ENCODE measurements at places on chromosomes 3 and 15. TPM values are rescaled to one million over a fixed set of nuclear protein-coding genes. Genes with fewer than 3 reads are reported as not detected.
A peak's percentile ranks its signal among the peaks of the same experiment; 100 is the strongest.

Gene SAMMSON
- not detected for total RNA-seq

DNA sequence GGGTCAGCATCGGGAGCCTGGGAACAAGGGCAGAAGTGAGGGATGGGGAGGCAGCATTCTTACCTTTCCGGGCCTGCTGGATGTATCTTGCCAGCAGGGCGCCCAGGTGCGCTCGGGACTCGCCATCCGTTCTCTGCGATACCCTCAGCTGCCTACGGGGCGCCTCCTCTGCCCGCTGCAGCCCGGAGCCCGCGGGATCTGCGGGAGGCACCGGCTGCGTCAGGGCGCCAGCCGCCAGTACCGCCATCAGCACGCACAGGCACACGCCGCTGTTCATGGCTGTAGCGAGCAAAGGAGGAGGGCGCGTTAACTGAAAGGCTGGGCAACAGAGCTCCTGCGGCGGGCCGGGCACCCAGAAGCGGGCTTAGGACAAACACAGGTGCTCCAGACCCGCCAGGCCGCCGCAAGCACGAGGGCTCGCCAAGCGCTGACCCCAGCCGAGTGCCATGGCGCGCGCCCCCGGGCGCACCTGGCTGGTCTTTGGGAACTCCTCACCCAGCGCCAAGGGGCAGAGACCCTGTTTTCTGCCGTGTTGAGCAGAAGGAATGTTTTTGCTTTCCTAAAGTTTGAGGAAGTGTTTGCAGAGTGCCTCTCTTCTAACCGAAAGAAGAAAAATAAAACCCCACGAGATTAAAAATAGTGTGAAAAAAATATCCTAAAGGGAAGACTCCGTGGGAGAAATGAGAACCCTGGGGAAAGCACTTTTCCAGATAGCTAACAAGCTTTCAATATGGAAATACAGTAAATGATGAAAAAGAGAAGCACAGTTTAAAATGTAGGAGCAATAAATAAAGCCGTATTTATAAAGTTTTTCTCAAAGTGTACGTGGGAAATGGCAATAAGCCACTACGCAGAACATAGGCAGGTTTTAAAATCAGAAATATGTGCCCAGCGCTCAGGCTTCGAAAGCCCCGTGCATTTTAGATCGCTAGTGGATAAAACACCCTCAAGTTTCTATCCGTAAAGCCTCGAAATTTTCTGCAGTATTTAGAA is 2.3 kb downstream of the CCK start:
- H3K4me1 ChIP-seq: peaks cover 10% of the 10 kb centered on the region
- no peak overlapping the region for H3K27ac ChIP-seq
- H3K4me3 ChIP-seq: peak overlapping the region; percentile 3
- DNase-seq: no peak
- H3K27me3 ChIP-seq: peaks cover 62% of the 10 kb centered on the region
- H3K36me3 ChIP-seq: no peaks in the 10 kb centered on the region

Gene CPLX3
- total RNA-seq: 0.22 TPM

Gene RHCG
- total RNA-seq: not detected

DNA sequence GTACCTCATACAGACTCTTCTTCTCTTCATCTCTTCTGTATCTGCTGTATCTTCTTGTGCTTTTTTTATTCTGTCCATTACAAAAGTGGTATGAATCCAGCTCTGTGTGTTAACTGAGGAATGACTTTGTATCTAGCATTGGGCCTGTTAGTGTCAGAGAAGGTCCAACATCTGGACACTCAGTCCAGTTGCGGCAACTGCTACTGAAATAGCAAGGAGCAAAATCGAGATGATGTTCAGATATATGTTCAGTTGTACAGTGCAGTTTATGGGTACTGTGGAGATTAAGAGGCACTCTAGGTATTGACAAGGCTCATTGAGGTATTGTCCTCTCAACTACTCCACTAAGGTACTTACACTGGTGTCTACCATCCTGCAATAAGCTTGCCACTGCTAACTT is 42.6 kb downstream of the KLHDC8B start:
- no peak overlapping the region for H3K4me3 ChIP-seq
- no peaks in the 10 kb centered on the region for H3K4me1 ChIP-seq
- no peak for DNase-seq
- no peak overlapping the region for H3K27ac ChIP-seq

DNA sequence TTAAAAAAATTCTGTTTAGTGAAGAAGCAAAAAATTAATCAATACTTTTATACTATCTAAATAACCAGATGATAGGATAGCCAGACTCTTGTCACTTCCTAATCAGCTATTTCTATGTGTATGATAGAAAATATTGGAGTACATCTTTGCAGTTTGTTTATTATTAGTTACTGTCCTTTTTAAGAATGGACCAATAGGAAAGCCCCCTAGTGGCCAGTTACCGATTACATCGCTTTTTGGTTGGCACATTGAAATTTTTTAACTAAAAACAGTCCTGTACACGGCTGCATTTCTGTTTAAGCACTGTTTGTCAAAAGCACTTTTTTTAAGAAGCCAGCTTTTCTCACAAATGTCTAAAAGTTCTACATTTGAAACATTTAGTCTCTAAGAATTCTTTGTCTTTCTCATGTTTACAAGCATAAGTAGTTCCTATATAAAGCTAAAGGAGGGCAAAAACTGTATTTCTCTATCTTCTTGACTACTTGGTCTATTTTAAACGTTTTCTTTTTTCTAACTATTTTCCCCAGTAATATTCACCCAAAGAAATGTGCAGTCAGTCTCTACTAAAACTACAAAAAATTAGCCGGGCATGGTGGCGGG is 253.2 kb upstream of the LRTM1 start:
- H3K36me3 ChIP-seq: no peaks in the 10 kb centered on the region
- no peak for DNase-seq
- H3K27me3 ChIP-seq: peaks cover 4% of the 10 kb centered on the region
- no peaks in the 10 kb centered on the region for H3K4me1 ChIP-seq

Gene CPN2
- not detected for total RNA-seq

DNA sequence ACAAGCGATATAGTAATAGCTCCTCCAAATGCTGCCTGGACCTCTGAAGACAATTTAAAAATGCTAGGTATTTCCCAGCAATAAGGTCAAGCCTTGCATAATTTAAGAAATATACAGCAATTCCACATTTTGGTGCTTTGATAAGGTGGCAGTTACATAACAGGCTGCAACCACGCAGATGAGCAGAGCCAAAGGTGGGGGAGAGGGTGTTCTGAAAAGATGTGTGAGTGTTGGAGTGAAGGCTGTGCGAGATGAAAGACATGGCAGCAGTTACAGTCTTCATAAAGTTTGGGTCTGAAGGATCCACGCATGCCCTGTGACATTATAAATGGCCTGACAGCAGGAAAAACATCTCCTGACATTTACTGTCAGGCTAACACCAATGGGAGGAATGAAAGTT is 26.1 kb downstream of the CTDSPL start:
- H3K36me3 ChIP-seq: no peaks in the 10 kb centered on the region
- no peak for DNase-seq
- H3K4me1 ChIP-seq: no peaks in the 10 kb centered on the region
- no peak overlapping the region for H3K4me3 ChIP-seq

DNA sequence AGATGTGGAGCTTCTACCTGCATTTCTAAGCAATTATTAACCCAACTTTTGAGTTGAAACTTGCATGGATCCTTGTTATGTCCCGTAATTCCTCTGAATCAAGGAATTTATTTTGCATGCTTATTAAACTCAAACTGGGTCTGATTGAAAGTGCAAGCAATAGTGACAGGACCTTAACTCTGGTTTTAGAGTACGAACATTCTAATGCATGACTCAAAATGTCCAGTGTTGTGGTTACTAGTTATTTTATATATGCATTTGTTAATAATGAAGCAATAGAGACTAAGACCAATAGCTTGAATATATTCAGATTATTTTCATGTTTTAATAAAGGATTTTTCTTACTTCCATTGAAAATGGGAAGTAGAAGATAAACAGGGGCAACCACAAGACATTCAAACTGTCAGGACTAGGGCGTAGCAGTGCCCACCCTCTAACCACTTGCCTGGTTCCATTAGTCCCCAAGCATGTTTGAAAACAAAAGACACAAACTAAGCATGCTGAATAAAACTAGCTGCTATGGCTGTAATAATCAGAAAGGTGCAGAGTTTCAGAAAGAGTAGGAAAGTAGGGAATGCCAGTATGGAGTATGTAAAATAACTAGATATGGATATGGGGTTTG is 28.1 kb downstream of the OIP5 start:
- peaks cover 11% of the 10 kb centered on the region for H3K36me3 ChIP-seq
- no peak overlapping the region for H3K4me3 ChIP-seq
- no peak for DNase-seq
- peak overlapping the region; percentile 30 for H3K27ac ChIP-seq
- peaks cover 18% of the 10 kb centered on the region for H3K4me1 ChIP-seq

Gene SPATA12
- total RNA-seq: not detected

DNA sequence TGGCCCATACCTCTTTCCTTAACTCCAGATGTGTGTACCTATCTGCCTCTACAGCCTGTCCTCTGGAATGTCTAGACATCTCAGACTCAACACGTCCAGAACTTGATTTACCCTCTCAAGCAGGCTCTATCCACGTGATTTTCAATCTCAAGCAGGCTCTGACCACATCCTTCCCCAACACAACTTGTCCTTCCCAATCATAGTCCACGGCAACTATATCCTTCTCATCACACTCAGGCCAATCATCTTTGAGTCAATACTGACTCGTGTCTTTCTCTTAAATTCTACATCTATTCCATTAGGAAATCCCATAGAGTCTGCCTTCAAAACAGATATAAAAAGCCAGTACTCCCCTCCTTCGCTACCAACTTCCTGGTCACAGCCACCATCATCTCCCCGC is 70.4 kb downstream of the FOXP1 start:
- no peak overlapping the region for H3K27ac ChIP-seq
- peaks cover 25% of the 10 kb centered on the region for H3K4me1 ChIP-seq
- H3K36me3 ChIP-seq: peaks cover 4% of the 10 kb centered on the region
- DNase-seq: no peak

Gene CLSTN2
- not detected for total RNA-seq

GRCh38 chr3:156148946-156149381 is 28.6 kb downstream of the KCNAB1 start:
- H3K4me3 ChIP-seq: no peak overlapping the region
- H3K27ac ChIP-seq: no peak overlapping the region
- peaks cover 9% of the 10 kb centered on the region for H3K27me3 ChIP-seq
- peaks cover 6% of the 10 kb centered on the region for H3K4me1 ChIP-seq

- no peaks in the 10 kb centered on the region for H3K27me3 ChIP-seq
- H3K4me3 ChIP-seq: no peak overlapping the region
- H3K36me3 ChIP-seq: no peaks in the 10 kb centered on the region
- no peak for DNase-seq
- H3K27ac ChIP-seq: no peak overlapping the region
These were observed 1777.1 kb downstream of the OTOL1 start for GRCh38 chr3:163273694-163274093.

Gene CISH
- 2.9 TPM for total RNA-seq

- no peaks in the 10 kb centered on the region for H3K4me1 ChIP-seq
- H3K27me3 ChIP-seq: no peaks in the 10 kb centered on the region
- no peak overlapping the region for H3K27ac ChIP-seq
- no peak for DNase-seq
These were observed 35.9 kb downstream of the SATB1 start for GRCh38 chr3:18389108-18389733.

DNA sequence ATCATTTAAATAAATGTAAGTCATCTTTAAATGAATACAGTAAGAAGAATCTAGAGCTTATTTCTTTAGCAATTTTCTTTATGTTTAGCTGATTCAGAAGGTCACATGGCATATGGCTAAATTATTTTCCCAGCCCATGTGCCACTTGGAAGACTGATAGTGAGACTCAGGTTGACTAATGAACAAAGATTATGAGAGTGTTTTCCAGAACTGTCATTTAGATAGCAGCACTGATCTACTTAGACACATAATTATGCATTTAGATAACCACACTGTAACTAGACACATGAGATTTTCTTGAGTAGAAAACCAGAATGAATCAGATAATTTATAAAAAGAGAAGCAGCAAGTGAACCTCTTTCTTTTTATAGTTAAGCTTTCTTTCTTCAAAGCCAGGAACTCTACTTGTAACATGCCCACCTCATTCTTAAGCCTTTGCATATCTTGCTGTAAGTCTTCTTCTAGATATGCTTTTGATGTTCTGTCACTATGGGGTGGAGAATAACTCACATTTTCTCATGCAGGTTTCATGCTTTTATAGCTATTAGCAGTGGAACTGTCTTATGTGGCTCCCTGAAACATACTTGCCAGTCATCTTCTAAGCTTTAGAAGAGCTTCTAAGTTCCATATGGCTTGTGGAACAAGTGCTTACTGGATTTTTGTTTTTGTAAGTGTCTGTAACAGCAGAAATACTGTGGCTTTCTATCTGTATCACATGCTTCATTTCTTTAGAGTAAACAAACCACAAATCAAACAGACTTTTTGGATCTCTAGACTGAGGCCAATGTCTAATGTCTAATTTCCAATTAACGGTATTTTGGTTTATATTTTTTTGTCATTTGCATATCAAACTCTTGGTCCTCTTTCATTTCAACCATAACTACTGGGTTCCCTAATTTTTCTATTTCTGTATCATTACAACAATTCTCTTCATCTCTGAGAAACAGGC is 101.4 kb downstream of the LMLN start:
- no peak overlapping the region for H3K4me3 ChIP-seq
- peaks cover 8% of the 10 kb centered on the region for H3K4me1 ChIP-seq
- no peak for DNase-seq

GRCh38 chr3:161072211-161072621 is 32.9 kb downstream of the B3GALNT1 start:
- no peak for DNase-seq
- H3K4me3 ChIP-seq: no peak overlapping the region
- no peaks in the 10 kb centered on the region for H3K27me3 ChIP-seq
- no peaks in the 10 kb centered on the region for H3K36me3 ChIP-seq

Gene CHRD
- not detected for total RNA-seq

Gene GREM1
- total RNA-seq: not detected

Gene PPP1R14D
- not detected for total RNA-seq

GRCh38 chr3:52697632-52697965 is 8.0 kb downstream of the GLT8D1 start:
- H3K36me3 ChIP-seq: peaks cover 62% of the 10 kb centered on the region
- no peak for DNase-seq
- peak overlapping the region; percentile 32 for H3K27ac ChIP-seq
- H3K4me1 ChIP-seq: peaks cover 11% of the 10 kb centered on the region
- H3K4me3 ChIP-seq: no peak overlapping the region

Gene CCDC54
- not detected for total RNA-seq

Gene HCN4
- not detected for total RNA-seq

Gene GOLGA8H
- total RNA-seq: not detected

DNA sequence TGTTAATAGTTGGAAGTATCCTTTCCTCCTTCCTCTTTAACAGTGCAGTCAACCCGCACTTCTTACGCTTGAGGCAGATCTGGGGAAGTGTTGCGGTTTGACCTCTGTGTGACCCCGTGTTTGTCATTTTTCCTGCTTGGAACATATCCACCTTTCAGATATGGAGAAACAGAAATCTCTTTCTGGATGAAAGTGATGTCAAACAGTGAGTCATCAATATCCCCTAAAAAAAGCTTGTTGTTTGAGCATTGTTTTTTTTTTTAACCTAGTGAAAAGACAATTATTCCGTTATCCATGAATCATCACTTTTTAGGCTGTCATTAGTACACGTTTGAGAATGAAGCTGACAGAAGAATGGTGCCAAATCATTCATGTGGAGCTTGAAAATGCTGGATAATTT is 293.7 kb downstream of the ARPP21 start:
- no peak for DNase-seq
- no peak overlapping the region for H3K4me3 ChIP-seq
- H3K36me3 ChIP-seq: no peaks in the 10 kb centered on the region
- H3K27ac ChIP-seq: no peak overlapping the region

GRCh38 chr3:41668379-41668778 is 293.5 kb downstream of the ULK4 start:
- no peak overlapping the region for H3K27ac ChIP-seq
- no peak for DNase-seq
- H3K36me3 ChIP-seq: peaks cover 35% of the 10 kb centered on the region
- H3K4me3 ChIP-seq: no peak overlapping the region

Measured in activated B cell treated with CpG ODN at 0.5 μM for 24 hours (primary cell).